ENCODE measurements at places on chromosomes 2 and 18.

DNA sequence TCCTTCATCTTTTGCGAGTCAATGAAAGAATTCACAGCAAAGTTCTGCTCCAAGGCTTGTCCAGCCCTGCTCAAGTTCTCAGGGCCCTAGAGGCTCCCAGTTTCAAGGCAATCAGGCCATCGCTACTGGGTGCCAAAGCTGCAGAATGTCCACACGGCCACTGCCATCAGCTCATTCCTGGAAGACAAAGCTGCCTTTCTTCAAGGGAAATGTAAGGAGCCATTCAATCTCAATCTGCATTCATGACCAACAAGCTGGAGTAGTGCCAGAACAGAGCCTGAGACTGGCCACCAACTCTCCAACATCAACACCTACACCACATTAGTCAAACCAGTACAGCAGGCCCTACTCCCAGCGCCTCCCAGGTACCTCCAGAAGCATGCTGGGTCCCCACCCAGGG, 202.2 kb downstream of the TCF4 start:
- DNase-seq: no peak

GRCh38 chr2:208552943-208553342, 146.4 kb downstream of the PTH2R start:
- DNase-seq: no peak

GRCh38 chr2:116716444-116716843, 1098.0 kb upstream of the DDX18 start:
- no peak for DNase-seq

DNA sequence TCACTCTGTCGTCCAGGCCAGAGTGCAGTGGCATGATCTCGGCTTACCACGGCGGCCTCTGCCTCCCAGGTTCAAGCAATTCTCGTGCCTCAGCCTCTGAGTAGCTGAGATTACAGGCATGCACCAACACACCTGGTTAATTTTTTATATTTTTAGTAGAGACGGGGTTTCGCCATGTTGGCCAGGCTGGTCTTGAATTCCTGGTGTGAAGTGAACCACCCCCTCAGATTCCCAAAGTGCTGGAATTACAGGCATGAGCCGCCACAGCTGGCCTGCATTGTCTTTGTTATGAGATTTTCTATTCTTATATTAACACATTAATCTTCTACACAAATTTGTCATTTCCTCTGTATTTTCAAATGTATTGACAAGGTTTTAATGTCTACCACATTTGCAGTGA, 75.2 kb downstream of the SEPTIN10 start:
- no peak for DNase-seq

DNA sequence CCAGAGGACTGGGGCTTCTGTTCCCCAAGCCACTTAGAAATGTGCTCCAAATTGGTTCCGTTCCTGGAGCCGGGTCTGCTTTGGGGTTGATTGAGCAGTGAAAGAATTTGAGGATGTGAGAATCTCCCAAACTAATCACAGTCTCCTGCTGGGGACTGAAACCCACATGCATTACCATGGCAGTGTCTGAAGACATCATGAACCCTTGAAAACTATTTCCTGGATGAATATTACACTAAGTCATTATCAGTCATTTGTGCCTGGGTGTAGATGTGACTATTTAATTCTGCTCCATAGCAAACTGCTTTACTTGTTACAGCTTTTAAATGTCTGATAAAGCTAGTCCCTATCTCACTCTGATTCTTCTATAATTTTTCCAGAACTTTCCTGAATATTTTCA, 27.6 kb downstream of the SPP2 start:
- no peak for DNase-seq

DNA sequence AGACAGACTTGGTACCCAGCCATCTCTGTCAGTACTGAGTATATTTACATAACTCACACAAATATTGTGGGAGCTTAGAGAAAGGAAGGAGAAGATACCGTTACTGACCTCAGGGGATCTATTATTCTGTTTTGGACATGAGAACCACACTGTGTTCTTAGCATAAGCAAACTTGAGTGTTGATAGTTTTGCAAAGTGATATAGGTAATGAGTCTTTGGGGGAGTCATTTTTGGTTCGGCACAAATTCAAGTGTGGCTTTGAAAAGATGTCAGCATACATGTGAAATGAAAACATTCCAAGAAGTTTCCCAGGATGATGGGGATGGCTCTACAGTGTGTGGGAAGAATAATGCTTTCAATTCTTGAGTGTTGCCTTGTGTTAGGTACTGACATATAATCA, 24.1 kb downstream of the SMARCAL1 start:
- DNase-seq: no peak

- DNase-seq: no peak
Measured at GRCh38 chr2:149438330-149438960, 108.1 kb downstream of the LYPD6 start.

- no peak for DNase-seq
Measured at GRCh38 chr2:201266629-201267028, 6.3 kb downstream of the CASP8 start.

GRCh38 chr2:99420031-99420430, 69.8 kb downstream of the REV1 start:
- DNase-seq: no peak

GRCh38 chr18:68965817-68966216, 167.9 kb downstream of the CCDC102B start:
- no peak for DNase-seq

DNA sequence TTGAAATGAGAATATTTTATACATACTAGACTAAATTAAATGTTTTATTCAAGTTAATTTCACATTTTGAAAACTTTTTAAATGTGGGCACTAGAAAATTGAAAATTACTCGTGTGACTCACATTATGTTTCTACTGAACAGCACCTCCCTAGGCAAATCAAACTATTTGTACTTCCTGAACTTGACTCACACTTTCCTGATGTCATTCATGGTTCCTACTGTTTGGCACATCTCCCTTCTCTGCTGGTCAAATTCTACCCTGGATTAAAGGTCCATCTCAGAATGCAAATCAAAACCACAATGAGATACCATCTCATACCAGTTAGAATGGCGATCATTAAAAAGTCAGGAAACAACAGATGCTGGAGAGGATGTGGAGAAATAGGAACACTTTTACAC, 16.7 kb downstream of the LHCGR start:
- no peak for DNase-seq

GRCh38 chr2:106184394-106184793, 9.7 kb downstream of the UXS1 start:
- DNase-seq: no peak

- DNase-seq: no peak
Measured at GRCh38 chr18:57595347-57595746, 8.8 kb upstream of the FECH start.

DNA sequence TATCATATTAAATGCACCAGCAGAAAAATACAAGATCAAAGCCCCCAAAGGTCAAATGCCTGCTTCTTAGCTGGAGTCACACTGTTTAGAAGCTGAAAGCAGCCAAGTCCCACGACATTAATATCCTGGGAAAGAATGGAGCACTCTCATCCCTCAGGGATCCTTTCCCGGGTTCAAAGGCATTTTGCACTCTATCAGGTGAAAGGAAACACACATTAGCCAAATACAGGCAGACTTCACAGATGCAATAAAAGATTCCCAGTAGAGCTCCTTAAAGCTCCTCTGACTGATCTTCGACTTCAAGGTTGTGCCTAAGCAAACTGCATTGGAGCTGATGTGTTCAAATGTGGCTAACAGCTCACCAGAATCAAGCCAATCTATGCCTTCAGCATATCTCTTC, 158.4 kb downstream of the RNF152 start:
- DNase-seq: no peak

DNA sequence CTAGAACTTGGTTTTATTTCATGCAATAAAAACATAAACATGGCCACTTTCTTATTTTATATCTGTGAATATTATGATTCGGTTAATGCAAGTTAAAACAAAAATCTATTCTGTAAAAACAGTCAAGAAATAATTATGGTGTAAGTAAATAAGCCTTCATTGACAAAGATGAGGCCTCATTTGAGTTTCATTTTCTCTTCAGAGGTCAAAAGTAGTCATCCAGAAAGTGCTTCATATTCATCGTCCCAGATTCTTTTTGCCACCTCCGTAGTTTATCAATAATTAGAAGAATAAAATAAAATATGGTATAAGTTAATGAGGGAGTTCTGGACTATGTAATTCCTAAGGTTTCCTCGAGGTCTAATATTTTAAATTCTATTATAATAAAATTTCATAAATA, 19.4 kb upstream of the HNRNPA3 start:
- DNase-seq: no peak

DNA sequence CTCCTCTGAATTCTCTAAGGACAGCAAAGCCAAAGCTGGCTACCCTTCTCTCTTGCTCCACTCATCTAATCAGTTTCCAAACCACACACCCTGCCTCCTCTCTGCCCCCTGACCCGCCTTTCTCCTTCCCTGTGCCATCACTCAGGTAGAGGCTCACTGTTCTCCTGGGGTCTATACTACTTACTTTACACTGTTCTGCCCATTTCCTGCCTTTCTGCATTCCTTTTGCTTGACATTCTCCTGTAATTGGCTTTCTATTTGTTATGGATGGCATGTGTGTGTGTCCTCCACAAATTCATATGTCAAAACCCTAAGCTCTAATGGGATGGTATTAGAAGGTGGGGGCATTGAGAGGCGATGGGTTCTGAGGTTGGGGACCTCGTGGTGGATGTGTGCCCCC, 675.2 kb upstream of the ID2 start:
- no peak for DNase-seq

- no peak for DNase-seq
Measured at GRCh38 chr2:101803945-101804696, 106.6 kb downstream of the MAP4K4 start.

GRCh38 chr2:206011018-206011614, 74.9 kb downstream of the INO80D start:
- no peak for DNase-seq

DNA sequence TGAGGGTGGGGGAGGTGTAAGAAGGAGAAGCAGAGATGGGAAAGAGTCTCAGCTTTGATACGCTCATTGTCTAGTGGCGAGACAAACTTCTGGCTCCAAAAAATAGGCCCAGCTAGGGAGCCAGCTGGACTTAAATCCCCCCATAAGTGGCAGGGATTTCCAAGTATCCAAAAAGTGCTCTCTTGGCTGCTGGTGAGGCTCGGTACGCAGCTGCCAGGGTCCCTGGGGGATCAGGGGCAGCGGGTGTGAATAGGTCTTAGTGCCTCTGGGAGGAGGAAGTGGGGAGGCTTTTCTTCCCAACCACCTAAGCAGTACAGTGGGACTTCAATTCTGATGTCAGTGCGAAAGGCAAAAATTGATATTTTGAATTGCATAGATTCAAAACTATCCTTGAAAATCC, 73.5 kb downstream of the ALK start:
- no peak for DNase-seq

DNA sequence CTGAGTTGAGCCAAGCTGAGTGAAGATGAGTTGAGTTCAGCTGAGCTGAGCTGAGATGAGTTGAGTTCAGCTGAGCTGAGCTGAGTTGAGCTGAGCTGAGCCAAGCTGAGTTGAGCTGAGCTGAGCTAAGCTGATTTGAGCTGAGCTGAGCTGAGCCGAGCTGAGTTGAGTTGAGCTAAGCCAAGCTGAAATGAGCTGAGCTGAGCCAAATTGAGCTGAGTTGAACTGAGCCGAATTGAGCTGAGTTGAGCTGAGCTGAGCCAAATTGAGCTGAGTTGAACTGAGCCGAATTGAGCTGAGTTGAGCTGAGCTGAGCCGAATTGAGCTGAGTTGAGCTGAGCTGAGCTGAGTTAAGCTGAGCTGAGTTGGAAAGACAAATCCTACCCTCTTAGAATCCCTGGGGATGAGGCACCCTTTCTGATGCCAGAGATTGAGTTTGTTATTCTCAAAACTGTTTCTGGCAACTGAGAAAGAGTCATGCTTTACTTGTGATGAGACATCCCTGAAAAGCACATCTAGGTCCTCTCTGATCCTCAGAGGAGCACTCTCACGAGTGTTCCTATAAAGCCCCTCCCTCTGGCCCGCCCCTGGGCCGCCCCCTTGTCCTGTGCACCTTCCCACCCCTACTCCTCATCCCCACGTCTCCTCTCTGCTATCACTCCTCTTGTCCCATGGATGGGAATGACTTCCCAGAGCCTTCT, 116.5 kb downstream of the MCFD2 start:
- DNase-seq: no peak

- no peak for DNase-seq
Measured at GRCh38 chr2:240214790-240215675, 74.6 kb upstream of the OTOS start.

Data from stimulated activated CD8-positive, alpha-beta memory T cell treated with anti-CD3 and anti-CD28 coated beads, Interleukin-7, amount 100 ng/mL, for 1 hour (primary cell).